ENCODE measurements at places on chromosomes 12 and 14.
A peak's percentile ranks its signal among the peaks of the same experiment; 100 is the strongest.

GRCh38 chr12:52311285-52311648, 9.9 kb downstream of the KRT83 start:
- no peak for DNase-seq

DNA sequence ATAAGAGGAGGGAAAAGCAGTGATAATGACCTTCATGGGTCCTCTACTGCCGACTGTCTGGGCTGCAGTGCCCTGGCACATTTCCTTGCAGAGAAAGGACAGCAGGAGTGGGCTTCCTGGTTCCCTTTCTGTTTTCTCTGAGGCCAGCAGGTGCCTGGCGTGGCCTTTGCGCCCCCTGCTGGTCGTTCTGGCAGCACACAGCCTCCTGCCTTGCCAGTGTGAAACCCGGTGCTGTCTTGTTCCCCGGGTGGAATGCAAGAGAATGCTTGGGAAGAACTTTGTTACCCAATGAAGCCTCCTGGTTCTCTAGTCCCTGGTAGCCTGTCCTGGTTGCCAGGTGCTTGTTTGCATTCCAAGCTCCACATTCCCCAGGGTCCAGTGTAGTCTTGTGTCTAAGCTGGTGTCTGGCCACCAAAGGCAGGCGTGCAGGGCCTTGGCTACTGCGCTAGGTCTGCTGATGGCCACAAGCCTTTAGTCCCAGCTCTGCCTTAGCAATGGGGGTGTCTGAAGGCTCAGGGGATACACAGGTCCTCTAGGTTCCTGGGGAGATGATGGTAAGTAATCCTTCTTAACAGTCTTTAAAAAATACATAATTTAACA, 1392.4 kb upstream of the TMEM132C start:
- peak; percentile 59 for DNase-seq

GRCh38 chr12:57765003-57765697, 1.7 kb downstream of the CYP27B1 start:
- DNase-seq: peak; percentile 67

DNA sequence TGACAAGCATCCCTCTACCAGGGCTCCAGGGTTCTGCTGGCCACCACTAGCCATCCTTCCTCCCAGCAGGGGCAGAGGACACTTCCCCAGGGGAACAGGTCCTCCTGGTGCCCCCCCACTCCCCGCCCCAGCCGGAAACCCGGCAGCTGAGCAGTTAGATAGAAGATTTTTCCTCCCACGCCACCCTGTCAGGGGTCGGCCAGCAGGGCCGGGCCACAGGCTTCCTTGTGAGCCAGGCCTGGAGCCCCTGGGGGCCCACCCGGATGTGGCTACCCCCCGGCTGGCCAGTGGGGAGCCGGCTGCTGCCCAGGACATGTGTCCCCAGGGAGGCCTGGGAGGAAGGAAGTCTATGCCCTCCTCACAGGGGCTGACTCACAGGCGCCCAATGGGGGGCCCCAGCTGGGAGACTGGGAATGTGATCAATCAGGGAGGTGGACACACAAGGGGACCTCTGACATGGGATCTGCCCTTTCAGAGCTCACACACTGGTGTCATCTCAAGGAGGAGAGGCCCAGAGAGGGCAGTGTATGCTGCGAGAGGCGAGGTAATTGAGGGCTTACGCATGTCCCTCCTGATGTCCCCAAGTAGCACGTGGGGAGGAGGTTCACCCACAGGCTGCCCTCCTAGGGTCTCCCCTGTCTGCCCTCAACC, 4.2 kb downstream of the SH2B3 start:
- DNase-seq: no peak

GRCh38 chr12:45034861-45035265, 16.0 kb downstream of the DBX2 start:
- no peak for DNase-seq

GRCh38 chr12:66187036-66187435, 2.0 kb upstream of the IRAK3 start:
- DNase-seq: no peak

DNA sequence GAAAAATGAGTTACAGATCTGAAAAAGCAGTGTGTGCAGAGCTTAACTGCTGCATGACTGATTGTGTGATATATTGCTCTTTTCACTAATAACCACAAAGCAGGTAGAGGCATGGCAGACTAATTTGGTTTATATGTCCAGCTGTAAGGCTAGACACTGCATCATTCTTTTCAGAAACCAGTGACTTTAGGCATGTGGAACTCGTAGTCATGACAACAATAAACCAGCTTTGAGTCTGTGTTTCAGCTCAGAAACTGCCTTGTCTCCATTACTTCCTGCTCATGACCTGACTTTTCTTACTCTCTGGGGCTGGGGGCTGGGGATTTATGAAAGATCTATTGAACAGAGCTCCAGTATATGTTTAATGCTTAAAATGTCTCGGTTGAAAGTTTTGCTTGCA, 146.8 kb upstream of the LRIG3 start:
- DNase-seq: no peak

DNA sequence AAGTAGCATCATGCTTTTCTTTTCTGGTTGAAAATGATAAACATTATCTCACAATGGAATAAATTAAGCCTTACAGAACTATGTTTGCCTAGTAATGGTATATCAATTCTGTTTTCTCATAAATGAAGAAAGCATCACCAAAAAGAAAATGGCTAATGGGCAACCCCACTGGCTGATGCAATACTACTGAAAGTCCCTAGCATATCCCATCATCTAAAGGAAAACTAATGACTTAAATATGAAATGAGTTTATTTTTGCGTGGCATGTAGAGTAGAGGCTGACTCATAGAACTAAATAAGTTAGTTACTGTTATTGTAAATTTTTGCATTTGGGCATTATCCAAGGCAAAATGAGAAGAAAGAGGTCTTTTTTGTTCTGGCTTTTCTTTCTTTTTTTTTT, 1156.3 kb upstream of the SEL1L start:
- DNase-seq: no peak

DNA sequence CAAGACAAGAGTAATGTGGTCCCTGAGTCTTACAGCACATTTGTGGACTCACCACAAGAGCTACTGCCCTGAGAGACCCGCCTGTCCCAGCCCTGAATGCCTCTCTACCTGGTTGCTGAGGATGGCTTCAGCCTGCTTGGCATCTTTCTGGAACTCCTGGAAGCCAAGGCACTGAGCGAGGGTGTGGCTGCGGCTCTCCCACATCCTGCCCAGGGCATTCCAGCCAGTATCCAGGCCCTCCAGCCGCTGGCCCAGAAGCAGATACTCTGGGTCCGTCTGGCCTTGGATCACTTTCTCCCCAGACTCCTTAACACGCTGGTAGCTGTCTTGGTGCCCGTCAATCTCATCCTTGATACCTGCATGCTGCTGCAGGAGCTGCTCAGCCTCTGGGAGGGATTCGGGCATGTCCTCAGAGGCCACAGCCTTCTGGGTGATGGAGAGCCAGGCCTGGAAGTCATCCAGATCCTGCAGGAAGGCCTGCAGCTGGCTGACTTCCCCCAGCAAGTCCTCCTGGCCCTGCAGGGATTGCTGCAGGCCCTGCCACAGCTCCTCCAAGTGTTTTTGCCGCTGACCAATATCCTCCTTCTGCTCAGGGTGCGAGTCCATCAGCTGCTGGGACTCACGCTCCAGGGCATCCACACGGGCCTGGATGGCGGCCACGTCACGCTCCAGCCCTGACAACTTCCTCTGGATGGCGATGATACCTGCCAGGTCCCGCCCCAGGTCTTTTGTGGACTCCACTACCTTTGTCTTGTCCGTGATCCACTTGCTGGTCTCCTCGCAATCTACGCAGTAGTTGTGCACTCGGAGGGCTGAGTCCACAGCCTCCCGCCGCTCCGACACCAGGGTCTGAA, 82.3 kb downstream of the PLEKHG3 start:
- no peak for DNase-seq

- DNase-seq: no peak
Observed at GRCh38 chr12:86788661-86789060, 532.5 kb upstream of the MGAT4C start.

DNA sequence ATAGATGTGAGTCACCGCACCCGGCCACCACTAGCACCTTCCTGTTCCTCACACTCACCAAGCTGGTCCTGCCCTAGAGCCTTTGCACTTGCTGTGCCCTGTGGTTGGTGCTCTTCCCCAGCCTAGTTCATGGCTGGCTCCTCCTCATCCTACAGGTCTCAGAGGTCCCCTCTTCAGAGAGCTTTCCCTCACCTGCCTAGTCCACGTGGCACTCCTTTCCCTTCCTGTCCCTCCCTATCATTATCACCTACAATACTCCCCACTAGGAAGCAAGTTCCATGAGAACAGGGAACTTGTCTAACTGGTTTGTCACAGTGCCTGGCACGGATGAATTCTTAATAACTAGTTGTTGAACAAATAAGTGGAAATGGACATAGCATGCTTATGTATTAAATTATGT, 24.0 kb upstream of the TMED10 start:
- no peak for DNase-seq

GRCh38 chr12:22990501-22990900, 365.5 kb downstream of the ETNK1 start:
- DNase-seq: no peak

DNA sequence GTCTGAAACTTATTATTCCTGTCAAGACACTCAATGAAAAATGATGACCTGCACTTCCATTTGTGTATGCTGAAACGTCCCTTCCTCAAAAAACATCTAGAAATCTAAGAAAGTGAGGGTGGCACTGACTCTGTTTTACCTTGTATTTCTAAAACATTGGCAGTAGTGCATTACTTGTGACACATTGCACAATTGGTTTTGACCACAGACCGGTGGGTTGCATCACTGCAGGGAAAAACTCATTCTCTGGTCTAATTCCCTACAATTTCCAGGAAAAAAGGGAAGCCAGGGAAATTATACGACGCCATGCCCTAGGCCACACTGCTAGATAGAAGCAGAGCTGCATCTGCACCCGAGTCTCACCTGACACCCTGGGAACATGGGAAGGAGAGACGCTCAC, 156.7 kb downstream of the NTF3 start:
- DNase-seq: no peak

DNA sequence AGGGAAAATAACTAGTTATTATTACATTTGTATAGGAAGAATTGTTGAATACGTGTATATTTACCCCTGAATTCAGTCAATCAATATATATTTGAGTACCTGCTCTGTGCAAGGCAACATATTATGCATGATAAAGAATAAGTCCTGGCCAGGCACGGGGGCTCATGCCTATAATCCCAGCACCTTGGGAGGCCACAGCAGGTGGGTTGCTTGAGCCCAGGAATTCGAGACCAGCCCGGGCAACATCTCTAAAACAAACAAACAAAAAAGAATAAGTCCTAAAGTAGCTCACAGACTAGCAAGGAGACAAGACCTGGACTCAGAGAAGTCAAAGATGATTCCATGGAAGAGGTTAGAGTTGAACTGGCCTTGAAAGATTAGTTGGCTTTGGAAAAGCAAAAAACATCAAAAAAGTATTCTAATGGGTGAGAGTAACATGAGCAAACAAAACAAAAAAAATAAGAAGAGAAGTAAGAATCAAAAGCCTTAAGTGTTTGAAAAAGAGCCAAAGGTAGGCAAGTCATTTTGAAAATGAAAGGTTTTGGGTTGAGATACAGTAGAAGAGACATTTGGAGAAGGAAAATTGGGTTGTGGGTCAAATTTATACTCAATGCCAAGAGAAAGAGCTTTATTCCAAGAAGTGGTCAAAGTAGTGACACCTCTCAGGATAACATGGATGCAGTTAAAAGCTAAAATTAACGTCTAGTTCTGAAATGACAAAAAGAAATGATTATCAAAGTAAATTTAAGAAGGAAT, 115.2 kb upstream of the BCAT1 start:
- no peak for DNase-seq

- DNase-seq: no peak
Observed at GRCh38 chr12:32508626-32509025, 109.3 kb downstream of the FGD4 start.

DNA sequence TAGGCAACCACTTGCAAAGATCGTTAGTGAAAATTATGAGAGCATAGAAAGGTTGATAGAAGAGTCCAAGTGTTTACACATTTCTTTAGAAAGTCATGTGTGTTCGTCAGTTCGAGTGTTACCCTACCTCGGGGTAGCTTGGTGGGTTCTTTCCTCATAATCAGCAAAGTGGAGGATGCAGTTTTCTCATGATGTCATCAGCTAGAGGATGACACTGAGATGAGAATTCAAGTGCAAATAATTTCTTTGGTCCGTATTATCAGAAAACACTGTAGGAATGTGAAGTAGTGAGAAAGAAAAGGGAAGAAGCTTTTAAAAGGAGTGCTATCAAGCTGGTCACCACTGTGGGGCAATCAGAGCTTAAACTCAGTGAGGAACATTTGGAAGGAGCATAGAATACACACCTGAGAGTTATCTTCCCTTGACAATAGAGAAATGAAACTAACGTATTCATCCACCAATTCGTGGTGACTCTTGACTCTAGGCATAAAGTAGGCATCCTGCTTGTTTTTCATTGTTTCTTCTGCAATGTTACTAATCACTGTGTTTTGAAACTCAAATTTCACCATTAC, 1340.9 kb upstream of the TMEM132C start:
- DNase-seq: no peak

- no peak for DNase-seq
Observed at GRCh38 chr14:37900561-37900960, 305.1 kb downstream of the TTC6 start.

GRCh38 chr14:54713379-54713778, 146.5 kb downstream of the SAMD4A start:
- no peak for DNase-seq

DNA sequence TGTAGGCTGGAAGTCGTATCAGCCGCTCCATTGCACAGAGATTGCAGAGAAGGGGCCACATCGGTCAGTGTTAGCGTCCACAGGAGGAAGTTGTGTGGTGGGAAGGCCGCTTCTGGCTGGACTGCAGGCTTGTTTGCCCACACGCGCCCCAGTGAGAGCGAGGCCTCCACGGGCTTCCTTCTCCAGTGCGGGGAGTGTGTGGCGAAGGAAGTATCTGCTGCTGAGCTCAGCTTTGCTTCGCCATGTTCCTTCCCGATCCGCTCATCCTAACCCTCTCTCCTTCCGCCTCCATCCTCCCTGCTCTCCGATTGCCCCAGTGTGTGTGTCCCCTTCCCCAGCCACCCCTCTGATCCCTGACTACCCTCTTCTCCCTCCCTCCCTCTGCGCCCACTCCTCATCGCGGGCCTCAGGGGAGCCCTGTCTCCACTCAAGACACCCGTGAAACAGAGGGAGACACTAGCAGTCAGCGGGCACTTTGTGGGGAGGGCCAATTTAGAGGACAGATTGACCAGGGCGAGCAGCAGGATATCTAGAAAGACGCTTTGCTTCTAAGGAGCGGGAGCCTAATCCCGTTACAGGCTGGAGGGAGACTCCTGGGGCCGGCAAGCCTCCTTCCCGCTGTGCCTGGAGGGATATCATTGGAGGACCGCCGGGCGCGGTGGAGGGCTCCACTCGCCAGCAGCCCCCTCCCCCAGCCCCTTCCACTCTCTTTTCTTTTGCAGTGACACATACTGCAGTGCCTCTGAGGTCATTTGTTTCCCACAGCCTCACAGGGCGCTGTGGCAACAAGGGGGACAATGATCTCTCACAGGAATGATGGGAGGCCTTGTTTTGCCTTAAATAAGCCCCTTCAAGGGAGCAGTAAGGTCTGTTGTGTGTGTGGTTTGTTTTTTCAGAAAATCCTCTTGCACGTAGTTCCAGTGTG, 428.8 kb downstream of the ZFP36L1 start:
- no peak for DNase-seq

GRCh38 chr12:51821440-51822260, 26.9 kb downstream of the FIGNL2 start:
- no peak for DNase-seq

- no peak for DNase-seq
Observed at GRCh38 chr12:91947459-91947858, 198.2 kb downstream of the BTG1 start.

All from activated CD8-positive, alpha-beta T cell treated with anti-CD3 and anti-CD28 coated beads, Interleukin-2, amount 10 ng/mL, durations not matched to agents 7 days and 5 days (primary cell).